ENCODE measurements at places on chromosomes 4 and X.

- DNase-seq, result no peak
These were observed 1.4 kb upstream of the DOK7 start for GRCh38 chr4:3461515-3462291.

- DNase-seq, result no peak
These were observed 504.0 kb downstream of the RAPGEF2 start for GRCh38 chr4:159606835-159607234.

DNA sequence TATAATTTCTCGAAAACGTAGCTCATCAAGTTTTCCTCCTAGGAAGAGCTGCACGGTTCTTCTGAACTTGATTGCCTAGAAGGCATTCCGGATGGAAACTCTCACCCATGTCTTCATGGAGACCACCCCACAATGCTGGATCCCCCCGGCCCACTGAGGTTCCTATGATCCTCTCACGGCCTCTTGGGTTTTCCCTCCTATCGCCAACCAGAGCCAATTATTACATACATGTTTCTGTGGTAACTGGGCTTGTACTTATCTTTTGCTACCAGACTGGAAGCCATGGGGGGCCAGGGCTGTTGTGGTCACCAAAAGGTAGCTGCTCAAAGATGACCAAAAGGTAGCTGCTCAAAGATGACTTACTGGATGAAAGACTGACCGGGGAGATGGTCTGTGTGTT is 131.5 kb downstream of the AFAP1 start:
- DNase-seq, result no peak

DNA sequence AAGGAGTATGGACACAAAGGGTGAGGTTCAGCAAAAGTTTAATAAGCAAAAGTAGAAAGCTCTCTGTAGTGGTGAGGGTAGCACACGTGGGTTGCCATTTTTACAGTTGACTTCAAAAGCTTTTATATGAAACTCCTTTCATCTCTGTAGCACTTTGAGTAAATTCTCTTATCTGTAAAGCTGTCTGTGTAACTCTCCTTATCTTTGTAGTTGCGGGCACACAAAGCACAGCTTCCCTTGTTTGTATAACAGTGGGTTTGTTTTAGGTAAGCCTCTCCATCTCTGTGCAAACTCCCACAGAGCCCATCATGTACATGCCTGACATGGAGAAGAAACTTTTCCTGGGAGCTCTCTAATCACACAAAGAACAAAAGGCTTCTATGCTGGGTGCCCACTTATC is 325.9 kb upstream of the PABPC5 start:
- no peak for DNase-seq

GRCh38 chr4:2330091-2331042 is 68.5 kb upstream of the MXD4 start:
- no peak for DNase-seq

DNA sequence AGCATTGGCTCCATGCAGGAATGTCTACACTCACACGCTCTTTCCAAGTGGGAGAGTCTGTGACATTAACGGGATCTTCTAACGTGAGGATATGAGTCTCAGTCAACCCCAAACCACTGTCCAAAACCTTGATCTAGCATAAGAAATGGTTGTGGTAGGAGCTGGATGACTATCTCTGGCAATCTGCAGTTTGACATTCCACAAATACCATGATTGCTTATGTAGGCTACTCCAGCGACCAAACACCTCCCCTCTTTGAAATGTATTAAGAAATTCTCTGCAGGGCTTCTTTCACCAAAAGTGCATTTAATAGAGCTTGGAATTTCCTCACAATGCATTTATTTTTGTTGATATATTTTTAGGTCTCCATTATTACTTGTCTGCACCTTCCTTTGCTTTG is 14.1 kb upstream of the STX18 start:
- DNase-seq, result no peak

DNA sequence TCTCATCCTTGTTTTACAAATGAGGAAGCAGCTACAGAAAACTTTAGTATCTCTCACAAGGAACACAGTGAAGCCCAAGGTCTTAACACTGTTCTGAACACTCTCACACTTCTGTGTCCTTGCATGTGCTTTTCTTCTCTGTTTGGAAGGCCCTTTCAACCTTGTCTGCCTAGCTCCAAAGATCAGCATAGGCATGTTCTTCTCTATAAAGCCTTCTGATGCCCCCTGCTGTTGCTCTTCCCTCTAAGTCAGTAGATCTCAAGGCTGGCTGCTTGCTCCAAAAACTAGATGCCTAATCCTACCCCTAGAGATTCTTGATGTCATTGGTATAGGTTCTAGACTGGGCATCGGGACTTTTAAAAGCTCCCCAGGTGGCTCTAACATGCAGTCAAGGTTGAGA is 5.9 kb downstream of the APOO start:
- peak; percentile 79 for DNase-seq

GRCh38 chr4:6475492-6476020 is 3.1 kb upstream of the PPP2R2C start:
- DNase-seq, result no peak

DNA sequence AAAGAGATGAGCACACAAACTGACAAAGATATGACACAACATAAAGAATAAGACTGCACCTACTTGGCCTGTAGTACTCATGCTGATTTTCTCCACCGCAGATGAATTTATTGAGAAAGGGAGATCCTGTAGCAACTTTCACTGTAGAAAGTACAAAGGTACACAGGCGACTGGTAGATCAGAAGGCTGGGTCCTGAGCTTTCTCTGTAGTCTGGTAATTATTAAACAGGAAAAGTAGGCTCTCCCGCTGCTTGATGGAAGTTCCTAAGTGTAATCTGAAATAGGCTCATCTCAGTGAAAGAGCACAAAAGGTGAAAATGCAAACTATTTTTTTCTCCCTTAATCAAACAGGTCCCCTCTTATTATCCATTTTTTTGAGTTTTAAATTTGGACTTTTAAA is at the start of gene ADH6:
ADH6 (minus strand) TSS at position 175 of the 400 bp plus-strand sequence; CDS start at position 81, 94 bp downstream.
- no peak for DNase-seq

DNA sequence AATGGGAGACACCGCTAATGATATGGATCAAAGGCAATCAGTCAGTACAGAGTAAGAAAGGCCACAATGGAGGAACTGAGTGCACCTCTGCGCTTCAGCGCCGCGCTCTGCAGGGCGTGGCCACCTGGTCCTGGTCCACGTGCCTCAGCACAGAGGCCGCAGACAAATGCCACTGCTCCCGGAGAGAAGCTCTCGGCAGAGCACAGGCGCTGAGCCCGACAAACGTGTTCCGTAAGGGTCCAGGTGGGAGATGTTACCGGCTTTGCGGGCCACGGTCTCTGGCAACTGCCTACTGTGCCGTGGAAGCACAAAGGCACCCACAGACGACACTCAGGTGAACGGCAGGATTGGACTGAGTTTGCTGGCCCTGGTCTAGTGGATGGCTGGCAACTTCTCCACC is 68.9 kb downstream of the ACOX3 start:
- no peak for DNase-seq

DNA sequence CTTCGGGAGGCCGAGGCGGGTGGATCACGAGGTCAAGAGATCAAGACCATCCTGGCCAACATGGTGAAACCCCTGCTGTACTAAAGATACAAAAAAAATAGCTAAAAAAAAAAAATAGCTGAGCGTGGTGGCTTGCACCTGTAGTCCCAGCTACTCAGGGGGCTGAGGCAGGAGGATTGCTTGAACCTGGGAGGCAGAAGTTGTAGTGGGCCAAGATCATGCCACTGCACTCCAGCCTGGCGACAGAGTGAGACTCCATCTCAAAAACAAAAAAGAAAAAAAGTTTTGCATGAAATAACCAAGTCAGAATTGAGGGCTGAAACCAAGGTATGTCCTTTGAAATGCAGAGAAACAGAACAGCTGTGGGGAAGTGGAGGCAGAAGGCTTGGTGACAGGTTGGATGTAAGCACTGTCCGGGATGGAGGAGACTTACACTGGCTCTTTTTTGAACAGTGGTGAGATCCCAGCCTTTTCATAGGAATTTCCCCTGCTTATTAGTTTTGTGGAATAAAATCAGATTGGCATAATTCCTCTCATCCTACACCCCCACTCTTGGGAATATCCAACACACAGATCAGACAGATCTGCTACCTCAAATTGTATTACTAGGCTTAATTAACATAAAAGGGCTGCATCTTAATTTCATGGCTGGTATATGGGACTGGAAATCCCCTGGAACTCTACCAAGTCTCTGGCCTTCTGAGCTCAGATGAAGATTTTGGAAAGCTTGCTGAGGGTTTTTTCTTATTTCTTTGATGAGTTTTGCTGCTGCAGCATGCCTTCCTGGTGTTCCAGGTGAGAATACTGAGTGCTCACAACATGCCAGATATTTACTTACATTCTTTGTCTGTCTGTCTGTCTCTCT is 18.8 kb upstream of the C4orf36 start:
- DNase-seq, result peak; percentile 58

DNA sequence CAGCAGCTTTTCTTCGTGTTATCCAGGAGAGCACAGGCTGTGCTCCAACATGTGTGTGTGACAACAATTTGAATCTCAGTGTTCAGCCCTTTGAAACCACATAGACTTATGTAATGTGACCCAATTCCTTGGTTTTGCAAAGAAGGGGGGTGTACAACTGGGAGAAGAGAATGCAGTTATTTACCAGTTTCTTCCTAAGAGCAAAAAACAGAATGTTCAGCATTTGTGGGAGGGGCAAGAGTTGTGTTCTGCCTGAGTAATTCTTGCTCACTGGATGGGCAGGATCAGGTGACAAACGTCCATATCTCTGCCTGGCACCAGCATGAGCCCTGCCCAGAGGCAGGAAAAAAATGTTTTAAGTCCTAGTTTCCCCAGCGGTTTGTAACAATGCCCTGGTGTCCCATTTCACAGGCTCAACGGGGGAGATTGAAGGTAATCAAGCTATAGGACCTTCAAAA is 72.0 kb downstream of the PRPS1 start:
- peak; percentile 61 for DNase-seq

GRCh38 chrX:110212299-110212698 is 105.6 kb downstream of the AMMECR1 start:
- no peak for DNase-seq
